Cerebellar nuclear complex (tissue), 1 donor: ENCODE measurements at places on chromosomes 13 and 19.

DNA sequence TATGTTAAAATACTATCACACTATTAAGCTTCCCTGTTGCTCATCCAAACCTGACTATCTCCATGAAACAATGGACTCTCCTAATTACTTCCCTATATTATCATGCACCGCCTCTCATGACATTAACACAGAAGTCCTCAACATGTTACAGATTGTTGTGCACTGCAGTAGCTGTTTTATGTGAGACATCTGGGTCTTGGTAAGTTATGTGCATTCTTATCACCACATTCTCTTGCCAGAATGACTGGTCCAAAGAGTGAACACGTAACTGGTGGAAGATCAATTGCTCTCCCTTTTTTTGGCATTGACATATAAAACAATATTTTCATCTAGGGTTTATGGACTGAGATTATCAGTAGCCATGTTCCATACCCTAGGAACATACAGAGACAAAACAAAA lies 59.4 kb downstream of the POSTN start:
- no peak for DNase-seq

- DNase-seq: no peak
Observed at GRCh38 chr19:35908010-35908441, at the start of gene TYROBP. TSS of gene TYROBP (minus strand) at chr19:35908295. CDS start at chr19:35908228, 67 bp downstream.

GRCh38 chr13:50378509-50379044 lies 363.3 kb downstream of the KCNRG start:
- no peak for DNase-seq

DNA sequence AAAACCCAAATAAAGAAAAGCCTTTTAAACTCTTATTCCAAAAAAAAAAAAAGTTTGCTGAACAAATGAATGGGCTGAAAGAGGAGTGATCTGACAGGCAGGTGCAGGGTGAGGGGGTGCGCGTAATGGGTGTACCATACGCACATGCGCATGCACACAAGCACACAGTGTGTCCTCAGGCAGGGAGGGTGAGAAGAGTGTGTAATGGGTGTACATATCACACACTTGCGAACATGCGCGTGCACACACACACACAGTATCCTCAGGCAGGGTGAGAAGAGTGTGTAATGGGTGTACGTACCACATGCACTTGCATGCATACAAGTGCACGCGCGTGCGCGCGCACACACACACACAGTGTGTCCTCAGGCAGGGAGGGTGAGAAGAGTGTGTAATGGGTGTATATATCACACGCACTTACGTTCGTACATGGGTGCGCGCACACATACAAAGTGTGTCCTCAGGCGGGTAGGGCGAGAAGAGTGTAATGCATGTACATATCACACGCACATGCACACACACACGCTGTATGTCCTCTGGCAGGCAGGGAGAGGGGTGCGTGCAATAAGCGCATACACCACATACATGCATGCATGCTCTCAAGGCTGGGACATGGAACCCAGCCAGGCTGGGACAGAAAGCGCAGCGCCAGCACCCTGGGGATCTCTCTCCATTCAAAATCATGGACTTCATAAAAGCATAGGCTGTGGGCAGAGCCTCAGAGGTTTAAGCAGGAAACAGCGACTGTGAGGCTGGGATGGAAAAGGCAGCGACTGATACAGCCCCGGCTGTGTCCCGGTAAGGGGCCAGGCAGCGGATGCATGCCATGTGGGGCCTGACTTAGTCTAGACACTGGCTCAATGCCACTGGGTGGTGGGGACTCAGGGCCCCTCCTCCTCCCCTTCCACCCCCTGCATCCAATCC lies 70.4 kb downstream of the CEBPG start:
- DNase-seq: no peak

DNA sequence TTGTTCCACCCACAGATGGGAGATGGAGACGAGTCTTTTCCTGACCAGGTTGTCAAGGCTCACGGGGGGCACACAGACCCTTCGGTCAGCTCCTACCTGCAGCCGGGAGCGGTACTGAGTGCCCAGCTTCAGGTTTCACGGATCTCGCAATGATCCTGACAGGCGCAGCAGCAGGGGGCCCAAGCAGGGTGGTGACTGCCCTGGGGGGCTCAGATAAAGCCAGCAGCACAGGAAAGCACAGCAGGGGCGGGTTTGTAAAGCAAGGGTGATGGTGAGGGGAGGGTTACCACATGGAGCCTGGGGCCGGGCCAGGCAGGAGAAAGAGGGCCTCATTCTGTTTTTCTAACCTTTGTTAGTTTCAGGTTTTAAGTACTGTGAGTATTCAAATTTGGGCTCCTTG lies 41.7 kb upstream of the ATP11A start:
- no peak for DNase-seq

DNA sequence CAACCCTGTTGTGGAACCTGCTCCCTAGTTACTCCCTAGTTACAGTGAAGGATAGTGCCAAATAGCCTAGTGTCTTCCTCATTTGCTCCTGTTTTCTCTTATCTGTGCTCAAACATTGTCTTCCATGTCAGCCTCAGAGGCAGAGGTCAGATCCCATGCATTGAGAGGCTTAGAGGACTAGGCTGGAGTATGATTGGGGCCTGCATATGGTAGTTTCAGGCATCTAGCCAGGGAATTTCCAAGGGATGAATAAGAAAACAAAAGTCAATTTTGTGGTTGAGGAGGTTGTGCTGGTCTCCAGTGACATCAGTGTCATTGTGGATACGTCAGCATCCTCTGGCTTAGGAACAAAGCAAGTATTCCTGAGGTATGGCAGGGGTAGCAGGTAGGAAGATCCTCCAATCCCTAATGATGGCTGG lies 9.4 kb downstream of the ZNF546 start:
- no peak for DNase-seq

DNA sequence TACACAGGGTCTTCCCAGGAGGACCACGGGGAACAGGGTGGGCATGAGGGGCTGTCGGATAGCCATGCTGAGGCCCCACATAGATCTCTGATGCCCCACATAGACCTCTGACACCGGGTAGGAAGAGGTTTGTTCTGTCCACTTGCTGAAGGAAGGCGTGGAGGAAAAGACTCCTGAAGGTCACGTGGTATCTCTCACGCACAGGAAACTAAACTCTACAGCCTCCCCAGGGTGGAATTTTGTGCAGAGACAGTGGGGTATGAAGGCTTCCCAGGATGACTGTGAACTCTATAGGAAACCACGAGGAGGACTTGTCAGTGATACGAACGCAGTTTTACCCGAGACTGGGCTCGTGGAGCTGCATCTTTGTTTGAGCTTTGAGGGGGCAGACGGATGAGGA lies 2.8 kb downstream of the EVI5L start:
- DNase-seq: no peak

GRCh38 chr13:36973621-36974295 lies 25.4 kb downstream of the ALG5 start:
- no peak for DNase-seq

GRCh38 chr19:8459095-8459494 lies 14.3 kb downstream of the HNRNPM start:
- DNase-seq: no peak

GRCh38 chr13:21009036-21009435 lies 52.4 kb downstream of the LATS2 start:
- DNase-seq: no peak

- DNase-seq: no peak
Observed at GRCh38 chr13:51241720-51242119, 19.5 kb downstream of the FAM124A start.

- no peak for DNase-seq
Observed at GRCh38 chr13:111025310-111025709, 89.8 kb upstream of the ARHGEF7 start.

- no peak for DNase-seq
Observed at GRCh38 chr13:28494778-28495537, at the start of gene FLT1. TSS of gene FLT1 (minus strand) at chr13:28495128. CDS start at chr13:28494843, 285 bp downstream.
